HFFc6 (cell line): ENCODE measurements at places on chromosomes 16 and 17.
A peak's percentile ranks its signal among the peaks of the same experiment; 100 is the strongest.

- DNase-seq = peak; percentile 41
These were observed at the start of gene VEZF1 for GRCh38 chr17:57987581-57988300. VEZF1 (minus strand) TSS chr17:57988254; CDS start chr17:57988111, 143 bp downstream.

DNA sequence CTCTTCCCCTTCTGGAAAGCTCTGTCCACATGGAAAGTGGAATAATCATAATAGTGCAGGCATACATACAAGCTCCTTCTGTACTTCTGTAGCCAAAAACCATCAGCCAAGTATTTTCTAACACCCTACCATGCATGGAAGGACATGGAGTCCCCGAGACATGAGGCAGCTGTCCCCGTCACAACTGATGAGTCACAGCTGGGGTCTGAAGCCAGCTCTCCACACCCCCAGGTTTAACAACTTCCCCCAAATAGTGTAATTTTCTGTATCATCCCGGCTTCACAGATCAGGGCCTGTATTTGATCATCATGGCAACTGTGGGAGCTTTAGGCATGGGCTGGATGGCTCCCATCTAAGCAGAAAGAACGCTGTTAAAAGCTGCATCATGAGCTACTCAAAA lies 16.6 kb downstream of the C16orf96 start:
- DNase-seq = no peak

DNA sequence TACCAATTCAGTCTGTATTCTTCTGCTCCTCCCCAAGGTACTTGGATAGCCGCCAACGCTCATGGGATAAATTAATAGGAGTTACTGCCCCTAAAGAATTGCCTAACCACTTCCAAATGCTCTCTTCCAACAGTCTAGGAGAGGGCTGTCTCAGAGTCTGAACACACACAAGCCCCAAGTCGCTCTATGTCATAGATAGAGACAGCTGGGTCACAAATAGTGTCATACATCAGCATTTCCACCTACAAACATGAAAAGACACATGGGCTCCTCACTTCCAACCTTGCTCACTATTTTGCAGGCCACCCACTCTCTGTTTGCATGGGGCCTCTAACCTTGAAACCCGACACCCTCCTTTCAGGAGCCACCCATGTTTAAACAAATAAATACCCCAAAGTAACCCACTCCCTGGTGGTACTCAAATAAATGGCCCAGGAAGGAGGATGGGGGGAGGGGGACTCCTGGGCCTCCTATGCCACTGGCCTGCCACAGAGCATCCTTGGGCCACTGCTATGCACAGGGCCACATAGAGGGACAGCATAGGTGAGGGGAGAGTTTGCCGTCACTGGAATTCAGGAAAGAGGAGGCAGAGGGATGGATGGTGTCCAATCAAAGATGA lies 265.9 kb downstream of the SOX9 start:
- no peak for DNase-seq

- no peak for DNase-seq
These were observed 71.6 kb downstream of the MAP2K6 start for GRCh38 chr17:69485901-69486643.

GRCh38 chr16:87657621-87658192 lies 55.4 kb downstream of the JPH3 start:
- DNase-seq = no peak

DNA sequence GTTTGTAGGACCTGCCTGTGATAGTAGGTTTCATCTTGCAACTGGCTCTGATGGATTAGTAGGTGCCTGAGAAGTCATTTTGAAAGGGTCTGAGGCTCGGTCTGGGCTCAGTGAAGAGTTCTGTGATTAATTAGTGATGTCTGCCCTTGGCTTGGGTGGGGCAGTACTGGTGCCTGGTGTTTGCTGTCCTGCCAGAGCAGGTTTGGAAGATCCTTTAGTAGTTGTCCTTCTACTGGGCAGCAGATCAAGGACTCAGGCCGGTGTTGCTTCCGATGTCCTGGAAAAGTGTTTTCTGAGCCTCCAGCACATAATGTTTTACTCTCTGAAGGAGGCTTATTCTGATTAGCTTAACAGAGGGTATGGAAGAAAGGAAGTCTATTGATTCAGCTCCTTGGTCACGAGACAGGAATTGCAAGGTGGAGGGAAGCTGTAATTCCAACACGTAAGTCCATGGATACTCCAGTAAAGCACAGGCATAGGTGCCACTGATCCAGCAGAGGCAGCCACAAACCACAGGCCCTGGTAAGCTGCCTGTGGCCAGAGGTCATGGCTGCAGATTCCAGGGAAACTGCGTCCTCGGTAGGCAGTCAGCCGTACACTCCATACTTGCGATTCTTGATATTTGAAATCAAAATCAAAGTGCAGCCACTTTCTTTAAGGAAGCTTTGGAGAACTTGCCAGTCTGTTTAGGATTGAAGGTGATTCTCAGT lies 18.7 kb downstream of the HLF start:
- DNase-seq = no peak

- no peak for DNase-seq
These were observed 314.1 kb upstream of the TNRC6C start for GRCh38 chr17:77644181-77645071.

DNA sequence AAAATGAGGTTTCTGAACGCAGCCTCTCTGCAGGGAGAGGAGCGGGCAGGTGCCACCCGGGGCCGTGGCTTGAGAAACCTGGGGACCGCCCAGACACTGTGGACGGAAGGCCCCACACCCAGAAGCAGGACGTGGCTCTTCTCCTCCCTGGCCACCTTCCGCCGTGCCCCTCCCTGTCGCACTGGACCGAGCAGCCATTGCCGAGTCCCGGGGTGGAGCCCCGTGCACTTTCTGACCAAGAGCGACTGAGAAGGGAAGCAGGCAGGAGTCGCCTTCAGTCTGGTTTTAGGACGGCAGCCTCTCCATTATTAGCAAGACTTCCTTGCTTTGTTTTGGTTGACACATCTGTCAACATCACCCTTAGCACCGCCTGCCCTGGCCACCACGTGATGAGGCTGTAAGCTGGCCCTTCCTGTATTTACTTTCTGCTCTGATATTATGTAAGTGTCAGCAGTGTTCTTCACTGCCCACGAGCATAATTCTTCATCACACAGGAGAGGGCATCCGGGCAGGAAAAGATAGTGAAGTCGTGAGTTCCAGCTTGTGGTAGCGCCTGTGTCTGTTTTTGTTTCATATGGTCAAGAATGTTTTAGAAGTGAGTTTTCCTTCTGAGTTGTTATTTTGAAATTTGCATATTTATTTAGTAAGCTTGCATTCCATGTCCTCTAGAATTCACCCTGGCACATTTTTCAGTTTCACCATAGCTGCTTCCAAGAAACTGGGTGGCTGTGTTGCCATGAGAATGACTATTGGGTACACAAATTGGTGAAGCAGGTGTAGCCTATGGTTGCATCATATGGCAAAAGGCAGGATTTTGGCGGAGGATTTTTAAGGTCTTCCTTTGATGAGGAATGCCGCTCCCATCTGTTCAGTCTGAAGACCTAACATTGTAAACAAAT lies 1.0 kb downstream of the HERPUD1 start:
- peak; percentile 71 for DNase-seq

DNA sequence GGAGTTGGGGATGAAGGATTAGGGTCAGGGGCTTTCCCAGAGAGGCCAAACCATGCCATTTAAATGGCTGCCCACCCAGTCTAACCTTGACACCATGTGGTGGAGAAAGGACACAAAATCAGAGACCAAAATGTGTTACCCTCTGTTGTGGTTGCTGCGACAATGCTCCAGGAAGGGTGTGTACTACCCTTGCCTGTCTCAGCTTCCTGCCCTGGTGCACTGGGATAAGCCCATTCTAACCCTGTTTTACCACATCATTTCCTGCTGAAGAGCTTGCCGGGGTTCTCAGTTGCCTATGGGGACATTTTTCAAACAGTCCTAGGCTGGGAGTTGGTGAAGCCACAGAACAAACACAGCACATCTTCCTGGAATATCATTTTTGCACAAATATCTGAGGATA lies 4.9 kb downstream of the OR4D1 start:
- no peak for DNase-seq

- peak; percentile 40 for DNase-seq
These were observed at the start of gene DDX19B for GRCh38 chr16:70298988-70299938. DDX19B (plus strand) TSS chr16:70299186; CDS start chr16:70299298, 112 bp downstream.

DNA sequence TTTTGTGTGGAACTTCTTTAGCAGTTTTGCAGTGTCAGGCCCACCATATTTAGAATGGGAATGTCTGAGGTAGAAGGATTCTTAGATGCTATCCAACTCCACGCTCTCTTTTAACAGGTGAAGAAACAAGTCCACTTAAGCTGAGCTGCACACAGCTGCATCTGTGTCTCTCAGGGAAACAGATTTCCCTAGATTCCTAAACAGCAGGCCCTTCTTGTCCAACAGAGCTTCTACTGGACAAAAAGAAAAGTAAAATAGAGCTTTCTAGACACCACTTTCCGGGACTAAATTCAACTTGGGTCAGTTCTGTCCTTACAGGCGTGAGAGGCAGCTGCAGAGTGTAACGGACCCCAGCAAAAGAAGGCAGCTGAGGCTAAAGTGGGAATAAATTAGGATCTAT lies 51.7 kb downstream of the SNX11 start:
- DNase-seq = no peak

GRCh38 chr17:76515274-76515949 lies 14.2 kb upstream of the RHBDF2 start:
- peak; percentile 91 for DNase-seq

GRCh38 chr16:90008708-90009145 lies 10.5 kb downstream of the DBNDD1 start:
- DNase-seq = no peak

- no peak for DNase-seq
These were observed 52.2 kb downstream of the TUBD1 start for GRCh38 chr17:59840329-59841090.

- no peak for DNase-seq
These were observed 677 bp upstream of the RANGRF start for GRCh38 chr17:8287651-8288335.

DNA sequence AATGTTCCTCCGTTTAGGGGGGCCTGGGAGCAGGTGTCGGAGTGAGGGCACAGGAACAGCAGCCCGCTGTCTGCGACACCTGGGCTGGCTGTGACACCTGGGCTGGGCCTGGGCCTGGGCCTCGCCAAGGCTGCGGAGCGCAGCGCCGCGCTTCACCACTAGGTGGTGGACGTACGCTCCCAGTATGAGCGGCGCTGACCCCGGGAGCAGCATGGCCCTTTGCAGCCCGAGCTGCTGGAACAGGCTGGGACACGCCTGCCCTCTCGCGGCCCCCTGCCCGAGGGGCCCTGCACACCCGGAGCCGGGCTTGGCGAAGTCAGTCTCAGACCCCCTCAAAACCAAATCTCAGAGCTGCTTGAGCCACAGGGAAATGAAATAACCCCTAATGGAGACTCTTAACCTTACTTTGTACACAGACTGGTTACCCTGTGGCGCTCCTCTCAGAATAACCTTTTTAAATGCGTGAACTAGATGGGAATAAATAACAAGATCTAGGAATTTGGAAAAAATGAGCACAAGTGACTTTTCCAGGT lies 38.6 kb upstream of the FA2H start:
- DNase-seq = peak; percentile 45

DNA sequence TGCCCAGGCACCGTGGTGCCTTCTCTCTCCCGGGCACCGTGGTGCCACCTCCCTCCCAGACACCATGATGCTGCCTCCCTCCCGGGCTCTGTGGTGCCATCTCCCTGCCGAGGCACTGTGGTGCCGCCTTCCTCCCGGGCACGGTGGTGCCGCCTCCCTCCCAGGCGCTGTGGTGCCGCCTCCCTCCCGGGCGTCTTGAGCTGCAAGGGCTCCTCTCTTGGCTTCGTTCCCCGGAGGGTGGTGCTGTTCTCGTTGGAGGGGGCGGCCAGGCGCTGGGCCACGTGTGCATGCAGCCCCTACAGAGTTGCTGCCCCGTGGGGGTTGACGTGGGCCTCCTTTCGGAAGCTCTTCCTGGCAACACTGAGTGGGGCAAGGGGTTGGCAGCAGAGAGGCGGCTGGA lies 8.2 kb downstream of the CENPX start:
- no peak for DNase-seq

DNA sequence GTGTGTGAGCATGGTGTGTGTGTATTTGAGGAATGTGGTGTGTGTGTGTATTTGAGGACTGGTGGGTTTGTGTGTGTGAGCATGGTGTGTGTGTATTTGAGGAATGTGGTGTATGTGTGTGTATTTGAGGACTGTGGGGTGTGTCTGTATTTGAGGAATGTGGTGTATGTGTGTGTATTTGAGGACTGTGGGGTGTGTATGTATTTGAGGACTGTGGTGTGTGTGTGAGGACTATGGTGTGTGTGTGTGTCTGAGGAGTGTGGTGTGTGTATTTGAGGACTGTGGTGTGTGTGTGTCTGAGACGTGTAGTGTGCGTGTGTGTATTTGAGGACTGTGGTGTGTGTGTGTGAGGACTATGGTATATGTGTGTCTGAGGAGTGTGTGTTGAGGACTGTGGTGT lies 18.0 kb upstream of the CACNG1 start:
- DNase-seq = no peak

DNA sequence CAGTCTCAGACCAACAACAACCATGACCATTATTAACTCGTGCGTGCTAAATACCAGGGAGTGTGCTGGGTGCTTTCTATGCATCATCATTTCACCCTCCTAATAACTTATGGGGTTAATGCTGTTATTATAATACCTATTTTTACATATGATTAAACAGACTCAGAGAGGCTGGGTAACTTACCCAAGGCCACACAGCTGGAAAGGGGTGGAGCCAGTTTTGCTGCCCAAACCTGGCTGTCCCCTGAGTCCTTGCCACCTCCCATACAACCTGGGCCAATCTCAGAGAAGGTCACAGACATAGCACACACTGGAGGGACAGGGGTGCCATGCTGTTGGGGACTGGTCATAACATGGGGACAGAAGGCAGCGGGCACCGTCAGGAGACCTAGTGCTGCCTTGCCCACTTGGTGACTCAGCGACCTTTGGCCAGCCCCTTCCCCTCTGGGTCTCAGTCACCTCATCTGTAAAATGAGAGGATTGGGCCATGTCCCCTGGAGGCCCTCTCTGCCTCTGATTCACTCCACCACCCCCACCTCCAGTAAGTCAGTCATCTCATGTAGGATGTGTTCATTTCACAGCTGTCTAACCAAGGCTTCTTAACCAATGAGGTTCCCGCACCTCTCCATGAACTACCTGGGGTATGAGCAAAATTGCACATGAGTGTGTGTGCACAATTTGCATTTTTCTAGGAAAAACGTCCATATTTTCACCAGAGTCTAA lies 11.4 kb upstream of the FADS6 start:
- DNase-seq = no peak

DNA sequence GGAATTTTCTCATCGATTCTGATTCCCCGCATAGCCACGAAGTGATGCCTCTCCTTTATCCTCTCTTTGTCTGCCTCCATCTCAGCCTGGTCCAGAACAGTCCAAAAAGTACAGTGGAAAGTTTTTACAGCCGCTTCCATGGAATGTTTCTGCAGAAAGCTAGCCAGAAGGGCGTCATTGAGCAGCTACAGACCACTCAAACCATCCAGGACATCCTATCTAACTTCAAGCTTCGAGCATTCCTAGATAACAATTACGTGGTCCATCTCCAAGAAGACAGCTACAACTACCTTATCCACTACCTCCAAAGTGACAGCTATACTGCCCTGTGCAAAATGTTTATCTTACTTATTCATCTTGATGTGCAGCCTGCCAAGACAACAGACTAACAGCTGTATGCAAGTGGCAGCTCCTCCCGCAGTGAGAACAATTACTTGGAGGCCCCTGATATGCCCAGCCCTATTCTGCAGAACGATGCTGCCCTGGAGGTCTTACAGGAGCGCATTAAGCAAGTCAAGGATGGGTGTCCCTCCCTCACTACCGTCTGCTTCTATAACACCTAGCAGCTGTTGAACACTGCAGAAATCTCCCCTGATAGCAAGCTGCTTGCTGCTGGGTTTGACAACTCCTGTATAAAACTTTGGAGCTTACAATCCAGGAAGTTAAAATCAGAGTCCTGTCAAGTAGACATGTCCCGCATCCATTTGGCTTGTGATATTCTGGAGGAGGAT lies 38.9 kb downstream of the SLFN12L start:
- no peak for DNase-seq
